Effector memory CD4-positive, alpha-beta T cell (primary cell): ENCODE measurements at places on chromosomes 1 and 21.
A peak's percentile ranks its signal among the peaks of the same experiment; 100 is the strongest.

GRCh38 chr21:38219049-38219628 is 37.7 kb upstream of the KCNJ15 start:
- H3K4me3 ChIP-seq: no peak overlapping the region
- no peaks in the 10 kb centered on the region for H3K36me3 ChIP-seq
- H3K4me1 ChIP-seq: no peaks in the 10 kb centered on the region
- H3K27ac ChIP-seq: no peak overlapping the region

GRCh38 chr1:201426479-201427310 is 5.2 kb upstream of the TNNI1 start:
- peaks cover 5% of the 10 kb centered on the region for H3K27me3 ChIP-seq
- H3K36me3 ChIP-seq: no peaks in the 10 kb centered on the region
- H3K27ac ChIP-seq: no peak overlapping the region
- no peak overlapping the region for H3K4me3 ChIP-seq
- H3K4me1 ChIP-seq: no peaks in the 10 kb centered on the region

DNA sequence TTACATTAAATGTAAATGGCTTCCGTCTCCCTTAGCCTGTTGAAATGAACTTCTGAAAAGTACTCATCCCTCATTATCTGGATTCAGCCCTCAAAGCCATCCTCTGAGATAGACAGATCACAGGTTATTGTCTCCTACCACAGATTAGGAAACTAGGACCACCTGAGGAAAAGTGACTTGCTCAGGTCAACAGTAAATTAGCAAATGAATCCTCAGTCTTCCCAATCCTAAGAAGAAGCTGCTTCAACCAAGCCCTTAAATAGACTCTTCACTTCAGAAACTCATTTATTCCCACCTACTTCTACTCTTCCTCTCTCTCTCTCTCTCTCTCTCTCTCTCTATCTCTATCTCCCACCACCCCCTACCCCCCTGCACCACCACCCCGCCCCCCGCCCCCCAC is 152.3 kb downstream of the DMRTA2 start:
- H3K27me3 ChIP-seq: no peaks in the 10 kb centered on the region
- DNase-seq: no peak
- no peaks in the 10 kb centered on the region for H3K4me1 ChIP-seq
- no peak overlapping the region for H3K27ac ChIP-seq

- H3K27me3 ChIP-seq: peaks cover 8% of the 10 kb centered on the region
- DNase-seq: no peak
- no peak overlapping the region for H3K27ac ChIP-seq
These were observed 20.7 kb downstream of the LGR6 start for GRCh38 chr1:202214089-202214843.

GRCh38 chr1:84919461-84919970 is 26.5 kb upstream of the LPAR3 start:
- no peaks in the 10 kb centered on the region for H3K27me3 ChIP-seq
- no peak overlapping the region for H3K27ac ChIP-seq
- no peak for DNase-seq
- no peaks in the 10 kb centered on the region for H3K36me3 ChIP-seq
- H3K4me1 ChIP-seq: no peaks in the 10 kb centered on the region
- H3K4me3 ChIP-seq: no peak overlapping the region

DNA sequence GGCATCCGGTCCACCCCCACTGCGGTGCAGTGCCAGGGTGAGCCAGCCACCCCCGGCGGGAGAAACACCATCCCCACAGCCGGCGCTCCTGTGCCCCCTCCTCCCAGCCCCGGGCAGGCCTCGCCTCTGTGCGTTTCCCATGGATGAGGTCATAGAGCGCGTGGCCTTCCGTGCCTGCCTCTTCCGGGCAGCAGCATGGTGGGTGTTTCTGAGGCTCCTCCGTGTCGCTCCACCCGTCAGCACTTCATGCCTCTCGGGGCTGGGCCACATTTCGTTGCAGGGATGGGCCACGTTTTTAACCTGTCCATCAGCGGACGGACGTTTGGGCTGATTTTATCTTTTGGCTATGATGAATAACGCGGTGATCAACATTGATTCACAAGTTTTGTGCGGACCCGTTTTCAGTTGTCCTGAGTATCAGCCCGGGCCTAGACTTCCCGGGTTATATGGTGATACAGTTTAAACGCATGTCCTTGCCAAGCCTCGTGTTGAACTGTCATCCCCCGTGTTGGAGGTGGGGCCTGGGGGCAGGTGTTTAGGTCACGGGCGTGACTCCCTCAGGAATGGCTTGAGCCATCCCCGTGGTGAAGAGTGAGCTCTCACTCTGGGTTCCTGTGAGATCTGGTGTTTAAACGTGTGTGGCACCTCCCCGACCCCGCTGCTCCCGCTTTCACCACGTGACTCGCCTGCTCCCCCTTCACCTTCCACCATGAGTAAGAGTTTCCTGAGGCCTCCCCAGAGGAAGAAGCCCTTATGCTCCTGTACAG is 64.8 kb downstream of the SLX9 start:
- H3K27me3 ChIP-seq: no peaks in the 10 kb centered on the region
- no peak for DNase-seq
- H3K27ac ChIP-seq: no peak overlapping the region

- H3K27ac ChIP-seq: peak within 1 kb of the TSS; percentile 100
- H3K4me3 ChIP-seq: peak within 1 kb of the TSS; percentile 97
- H3K27me3 ChIP-seq: no peaks in the 10 kb centered on the region
- DNase-seq: peak; percentile 89
- H3K4me1 ChIP-seq: peaks cover 26% of the 10 kb centered on the region
These were observed at the start of gene MTX1 for GRCh38 chr1:155208541-155209311. Gene MTX1, plus strand, starts transcription at chr1:155208695. Its CDS starts 110 bp downstream, at chr1:155208805.

DNA sequence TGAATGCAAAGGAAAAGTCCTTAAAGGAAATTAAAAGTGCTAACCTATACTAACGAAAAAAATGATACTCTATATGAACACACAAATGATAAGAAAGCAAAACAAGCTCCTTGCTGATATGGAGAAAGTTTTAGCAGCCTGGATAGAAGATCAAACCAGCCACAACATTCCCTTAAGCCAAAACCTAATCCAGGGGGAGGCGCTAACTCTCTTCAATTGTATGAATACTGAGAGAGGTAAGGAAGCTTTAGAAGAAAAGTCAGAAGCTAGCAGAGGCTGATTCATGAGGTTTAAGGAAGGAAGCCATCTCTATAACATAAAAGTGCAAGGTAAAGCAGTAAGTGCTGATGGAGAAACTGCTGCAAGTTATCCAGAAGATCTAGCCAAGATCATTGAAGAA is 3.4 kb downstream of the KRTAP23-1 start:
- no peak overlapping the region for H3K27ac ChIP-seq
- no peaks in the 10 kb centered on the region for H3K4me1 ChIP-seq
- H3K27me3 ChIP-seq: no peaks in the 10 kb centered on the region
- H3K36me3 ChIP-seq: no peaks in the 10 kb centered on the region
- no peak overlapping the region for H3K4me3 ChIP-seq
- DNase-seq: no peak

DNA sequence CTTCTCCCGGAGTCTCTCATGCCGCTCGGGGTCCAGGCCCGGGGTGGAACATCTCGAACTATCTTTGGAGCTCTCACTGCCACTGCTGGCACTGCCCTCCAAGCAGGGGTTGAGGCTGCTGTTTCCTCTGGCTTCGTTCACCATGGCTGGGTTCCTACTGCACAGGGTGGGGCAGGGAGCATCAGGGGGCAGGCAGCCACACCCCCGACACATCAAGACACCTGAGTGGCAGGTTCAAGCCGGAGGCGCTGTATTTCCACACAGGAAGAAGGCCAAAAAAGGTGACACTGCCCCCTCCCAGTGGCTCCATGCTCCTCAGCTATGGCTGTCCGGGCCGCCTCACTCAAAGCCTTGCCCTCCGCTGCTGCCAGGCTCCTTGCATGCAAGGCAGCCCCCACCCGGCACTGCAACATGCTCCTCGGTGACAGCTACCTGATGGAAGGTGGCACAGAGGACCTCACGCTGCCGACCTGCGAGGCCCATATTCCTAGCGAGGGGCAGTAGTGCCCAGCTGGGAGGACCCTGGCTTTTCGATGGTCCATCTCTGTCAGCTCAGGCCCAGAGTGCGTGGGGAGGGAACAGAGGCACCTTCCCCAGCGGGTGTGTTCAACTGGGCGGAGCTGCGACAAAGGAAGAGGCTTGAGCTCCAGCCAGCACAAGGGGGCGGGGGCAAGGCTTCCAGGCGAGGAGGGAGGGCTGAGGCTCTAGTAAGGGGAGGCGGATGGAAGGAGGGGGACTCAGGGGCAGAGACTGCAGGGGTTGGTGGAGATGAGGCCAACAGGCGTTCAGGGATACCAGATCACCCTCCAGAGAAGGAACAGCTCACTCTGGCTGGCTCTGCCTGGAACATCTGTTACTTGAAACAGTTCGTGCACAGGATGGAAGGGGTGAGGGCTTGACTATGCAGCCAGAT is 2.5 kb downstream of the MTHFR start:
- H3K4me3 ChIP-seq: peak overlapping the region; percentile 57
- no peaks in the 10 kb centered on the region for H3K27me3 ChIP-seq
- peaks cover 32% of the 10 kb centered on the region for H3K4me1 ChIP-seq
- peak; percentile 53 for DNase-seq
- H3K27ac ChIP-seq: peak overlapping the region; percentile 52

- H3K4me3 ChIP-seq: no peak within 1 kb of the TSS
- no peaks in the 10 kb centered on the region for H3K4me1 ChIP-seq
- H3K27me3 ChIP-seq: no peaks in the 10 kb centered on the region
- no peaks in the 10 kb centered on the region for H3K36me3 ChIP-seq
- H3K27ac ChIP-seq: no peak within 1 kb of the TSS
These were observed at the start of gene PTGFR for GRCh38 chr1:78490861-78491450. Gene PTGFR, plus strand, starts transcription at chr1:78490974. Its CDS starts 1,770 bp downstream, at chr1:78492744.

GRCh38 chr1:221418346-221418745 is 323.5 kb downstream of the DUSP10 start:
- H3K27me3 ChIP-seq: no peaks in the 10 kb centered on the region
- H3K36me3 ChIP-seq: no peaks in the 10 kb centered on the region
- no peak for DNase-seq

- no peak overlapping the region for H3K27ac ChIP-seq
- no peaks in the 10 kb centered on the region for H3K36me3 ChIP-seq
- H3K27me3 ChIP-seq: no peaks in the 10 kb centered on the region
- no peak overlapping the region for H3K4me3 ChIP-seq
These were observed 31.9 kb upstream of the SLC19A2 start for GRCh38 chr1:169517558-169518186.

DNA sequence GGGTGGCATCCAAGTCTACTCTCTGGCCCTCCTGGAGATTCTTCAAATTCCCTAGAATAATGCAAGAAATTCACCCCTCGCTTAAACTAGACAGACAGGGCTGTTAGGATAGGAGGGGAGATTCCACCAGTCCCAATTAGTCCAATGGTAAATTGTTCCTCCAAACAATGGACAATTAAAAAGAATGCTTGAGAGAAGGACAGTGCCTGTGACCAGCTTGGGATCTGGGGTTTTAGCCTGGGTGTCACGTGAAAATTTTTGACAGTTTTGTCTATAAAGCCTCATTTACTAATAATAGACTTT is 177.7 kb upstream of the RAB4A start:
- no peaks in the 10 kb centered on the region for H3K4me1 ChIP-seq
- H3K27ac ChIP-seq: no peak overlapping the region
- no peaks in the 10 kb centered on the region for H3K27me3 ChIP-seq
- H3K4me3 ChIP-seq: no peak overlapping the region

DNA sequence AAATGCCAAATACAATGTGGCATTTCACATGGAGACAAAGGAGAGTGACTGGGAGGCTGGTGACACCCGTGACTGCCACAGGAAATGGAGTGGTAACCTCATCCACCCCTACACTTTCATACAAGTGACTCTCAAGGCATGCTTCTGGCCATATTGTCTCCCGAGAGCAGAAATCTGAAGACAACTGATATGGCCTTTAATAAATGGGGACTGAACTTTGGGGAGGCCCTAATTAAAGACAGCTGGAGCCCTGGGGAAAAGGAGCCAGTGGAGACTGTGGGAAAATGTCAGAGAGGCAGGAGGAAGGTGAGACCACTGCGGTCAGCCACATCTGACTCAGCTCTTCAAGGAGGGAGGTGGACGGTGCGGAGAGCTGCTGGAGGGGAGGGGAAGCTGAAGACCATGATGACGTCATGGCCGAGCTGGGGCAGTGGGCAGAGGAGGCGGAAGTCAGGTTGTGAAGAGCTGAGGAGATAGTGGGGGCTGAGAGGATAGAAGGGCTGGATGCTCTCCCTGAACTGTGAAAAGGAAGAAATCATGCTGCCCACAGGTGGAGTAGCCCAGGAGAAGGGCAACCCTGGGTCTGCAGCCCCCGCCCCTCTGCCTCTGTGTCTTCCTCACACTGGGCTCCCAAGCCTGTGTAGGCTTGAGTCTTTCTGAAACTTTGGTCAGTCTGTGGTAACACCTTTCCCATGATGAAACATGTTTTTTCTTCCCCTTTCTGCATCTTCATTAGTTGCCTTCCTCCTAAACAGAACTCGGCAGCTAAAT is 14.0 kb upstream of the NCF2 start:
- no peak overlapping the region for H3K4me3 ChIP-seq
- no peak overlapping the region for H3K27ac ChIP-seq

DNA sequence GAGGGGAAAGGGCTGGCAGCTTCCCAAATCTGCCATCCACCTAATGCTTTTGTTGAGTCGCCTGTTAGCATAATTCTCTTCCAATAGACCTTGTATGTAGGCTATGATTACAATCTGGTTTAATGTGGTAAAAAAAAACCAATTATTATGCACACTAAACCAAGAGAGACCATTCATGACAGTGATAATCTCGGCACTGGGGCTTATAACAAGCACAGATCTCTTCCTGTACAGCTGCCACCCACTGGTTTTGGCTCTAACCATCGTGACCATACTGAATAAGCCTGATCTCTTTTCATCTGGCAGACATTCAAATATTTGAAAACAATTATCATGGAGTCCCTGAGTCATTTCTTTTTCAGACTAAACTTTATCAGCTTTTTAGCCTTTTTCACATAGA is 12.0 kb upstream of the SYT14 start:
- H3K4me3 ChIP-seq: no peak overlapping the region
- no peak for DNase-seq
- no peaks in the 10 kb centered on the region for H3K27me3 ChIP-seq
- H3K27ac ChIP-seq: no peak overlapping the region
- H3K36me3 ChIP-seq: no peaks in the 10 kb centered on the region
- no peaks in the 10 kb centered on the region for H3K4me1 ChIP-seq

DNA sequence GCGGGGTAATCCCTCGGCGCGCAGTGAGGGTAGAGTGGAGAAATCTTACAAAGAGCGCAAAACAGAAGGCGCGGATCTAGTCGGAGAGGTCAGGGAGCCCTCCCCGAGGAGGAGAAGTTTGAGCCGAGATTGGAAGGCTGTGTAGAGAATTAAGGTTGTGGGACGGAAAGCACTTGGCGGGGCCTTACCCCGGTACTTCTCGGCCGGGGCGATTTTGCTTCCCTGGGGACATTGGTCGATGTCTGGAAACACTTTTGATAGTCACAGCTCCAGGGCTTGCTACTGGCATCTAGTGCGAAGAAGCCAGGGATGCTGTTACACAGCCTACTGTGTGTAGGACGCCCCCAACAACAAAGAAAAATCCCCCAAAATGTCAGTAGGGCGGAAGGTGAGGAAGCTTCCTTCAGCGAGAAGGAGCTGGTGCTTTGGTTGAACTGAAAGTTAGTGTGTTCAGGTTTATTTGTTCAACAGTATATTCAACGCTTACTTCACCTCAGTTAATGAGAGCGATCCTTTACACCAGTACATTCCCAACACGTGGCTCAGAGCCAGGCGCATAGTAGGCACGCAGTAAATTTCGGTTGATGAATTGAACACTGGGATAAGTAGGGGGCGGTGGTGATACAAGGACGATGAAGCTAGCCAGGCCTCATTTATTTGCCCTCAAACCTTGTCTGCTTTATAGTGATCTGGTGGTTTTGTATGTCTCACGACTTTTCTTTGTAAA is 807 bp downstream of the CEP85 start:
- H3K36me3 ChIP-seq: no peaks in the 10 kb centered on the region
- peaks cover 9% of the 10 kb centered on the region for H3K4me1 ChIP-seq
- no peak for DNase-seq
- H3K27me3 ChIP-seq: no peaks in the 10 kb centered on the region
- H3K27ac ChIP-seq: peak overlapping the region; percentile 84

- peak overlapping the region; percentile 54 for H3K27ac ChIP-seq
- H3K4me1 ChIP-seq: no peaks in the 10 kb centered on the region
- no peak for DNase-seq
- no peaks in the 10 kb centered on the region for H3K36me3 ChIP-seq
These were observed 184.6 kb upstream of the JUN start for GRCh38 chr1:58968360-58968952.
